ENCODE measurements at places on chromosomes 7 and 10. TPM values are rescaled to one million over a fixed set of nuclear protein-coding genes. Genes with fewer than 3 reads are reported as not detected.

- no peak for DNase-seq
These were observed 510.9 kb upstream of the MGMT start for GRCh38 chr10:128956149-128956548.

- DNase-seq = no peak
These were observed 39.2 kb upstream of the GSAP start for GRCh38 chr7:77455321-77455720.

GRCh38 chr10:64408391-64409183 lies 887.4 kb downstream of the REEP3 start:
- no peak for DNase-seq

GRCh38 chr10:14535457-14536130 lies 204.9 kb upstream of the FRMD4A start:
- no peak for DNase-seq

DNA sequence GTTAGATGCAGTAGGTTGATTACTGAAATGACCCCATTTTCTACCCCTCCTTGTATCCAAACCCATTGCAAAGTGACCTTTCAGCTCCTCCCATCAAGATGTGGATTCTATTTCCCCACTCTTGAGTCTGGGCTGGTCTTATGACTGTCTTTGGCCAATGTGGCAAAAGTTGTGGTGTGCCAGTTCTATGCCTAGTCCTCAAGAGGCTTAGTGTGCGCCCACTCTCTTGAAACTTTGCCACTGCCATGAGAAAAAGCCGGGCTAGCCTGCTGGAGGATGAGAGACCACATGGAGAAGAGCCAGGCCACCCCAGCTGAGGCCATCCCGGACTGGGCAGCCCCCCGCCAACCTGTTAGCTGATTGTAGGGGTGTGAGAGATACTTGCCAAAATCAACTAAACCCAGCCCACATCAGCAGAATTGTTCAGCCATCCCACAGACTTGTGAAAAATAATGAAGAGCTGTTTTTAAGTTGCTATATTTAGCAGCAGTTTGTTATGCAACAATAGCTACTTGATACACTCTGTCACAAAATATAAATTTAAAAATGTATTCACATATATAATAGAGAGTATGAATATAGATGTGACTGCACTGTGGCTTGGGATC lies 131.0 kb upstream of the PALS2 start:
- no peak for DNase-seq

The PLAC9 gene
- 0.79 TPM for total RNA-seq

DNA sequence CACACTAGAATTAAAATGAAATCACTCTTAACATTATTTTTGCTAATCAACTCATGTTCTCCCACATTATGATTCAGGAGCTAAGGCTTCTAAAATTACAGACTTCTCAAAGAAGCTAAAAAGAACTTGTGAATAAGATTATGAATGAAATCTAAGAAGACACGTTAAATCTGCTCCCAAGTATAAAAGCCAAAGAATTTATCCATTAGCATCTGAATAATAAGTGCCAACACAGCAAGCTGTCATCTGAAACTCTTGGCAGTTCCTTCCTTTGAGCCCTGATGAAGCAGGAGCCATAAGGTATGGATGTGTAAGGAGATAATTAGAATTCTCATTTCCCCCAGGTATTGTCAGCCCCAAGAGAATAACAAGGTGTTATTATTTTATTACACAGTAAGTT lies 50.3 kb downstream of the TPK1 start:
- no peak for DNase-seq

- no peak for DNase-seq
These were observed 84.2 kb downstream of the STRA8 start for GRCh38 chr7:135317676-135318325.

DNA sequence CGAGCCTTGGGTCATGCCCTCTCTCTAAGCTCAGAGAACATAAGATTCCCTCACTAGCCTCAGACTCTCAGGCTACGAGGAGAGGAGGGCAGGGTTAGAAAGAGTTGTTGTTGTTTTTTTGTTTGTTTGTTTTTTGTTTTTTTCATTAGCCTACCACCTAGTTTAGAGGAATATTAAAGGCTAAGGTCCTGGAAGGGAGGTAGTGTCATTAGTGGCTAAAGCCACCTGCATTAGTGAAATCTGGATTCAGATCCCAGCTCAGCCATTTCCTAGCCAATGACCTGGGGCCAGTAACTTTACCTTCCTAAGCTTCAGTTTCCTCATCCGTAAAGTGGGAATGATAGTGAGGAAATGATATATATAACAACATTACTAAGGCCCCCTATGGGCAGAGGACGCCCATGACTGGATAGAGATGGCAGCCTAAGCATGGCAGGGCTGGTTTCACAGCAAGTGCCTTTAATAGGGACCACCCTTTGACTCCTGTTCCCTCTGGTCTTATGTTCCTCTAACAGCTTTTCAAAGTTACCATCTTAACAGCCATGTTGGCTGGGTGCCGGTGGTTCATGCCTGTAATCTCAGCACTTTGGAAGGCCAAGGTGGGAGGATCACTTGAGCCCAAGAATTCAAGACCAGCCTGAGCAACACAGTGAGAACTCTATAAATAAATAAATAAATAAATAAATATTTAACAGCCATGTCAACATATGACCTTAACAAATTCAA lies 5.1 kb downstream of the DDIT4 start:
- DNase-seq = no peak

- no peak for DNase-seq
These were observed 73.6 kb upstream of the NEBL start for GRCh38 chr10:20970708-20971107.

DNA sequence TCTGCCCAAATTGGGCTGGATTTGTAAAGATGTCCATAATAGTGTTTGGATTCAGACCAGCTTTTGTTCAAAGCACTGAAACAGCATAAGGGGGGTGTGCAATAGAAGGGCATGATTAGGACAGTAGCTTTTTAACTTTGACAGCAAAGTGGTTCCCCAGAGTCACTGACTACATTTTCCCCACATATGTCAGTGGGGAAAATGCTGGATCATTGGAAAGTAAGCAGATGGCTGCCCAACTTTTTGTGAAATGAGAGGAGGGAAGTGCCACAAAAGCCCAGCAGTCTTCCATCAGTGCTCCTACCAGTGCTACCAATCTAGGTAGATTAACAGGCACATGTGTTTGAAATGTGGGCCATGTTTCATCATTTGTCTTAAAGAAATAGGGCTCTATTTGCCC lies 162.8 kb downstream of the FZD1 start:
- DNase-seq = no peak

Data from progenitor cell of endocrine pancreas (in vitro differentiated cells).